CD4-positive, alpha-beta T cell treated with Interleukin-6 at 100 ng/mL for 8 hours (primary cell): ENCODE measurements at places on chromosomes 12 and 14.

- no peak for DNase-seq
Observed at GRCh38 chr12:130651188-130651959, 64.7 kb downstream of the RIMBP2 start.

DNA sequence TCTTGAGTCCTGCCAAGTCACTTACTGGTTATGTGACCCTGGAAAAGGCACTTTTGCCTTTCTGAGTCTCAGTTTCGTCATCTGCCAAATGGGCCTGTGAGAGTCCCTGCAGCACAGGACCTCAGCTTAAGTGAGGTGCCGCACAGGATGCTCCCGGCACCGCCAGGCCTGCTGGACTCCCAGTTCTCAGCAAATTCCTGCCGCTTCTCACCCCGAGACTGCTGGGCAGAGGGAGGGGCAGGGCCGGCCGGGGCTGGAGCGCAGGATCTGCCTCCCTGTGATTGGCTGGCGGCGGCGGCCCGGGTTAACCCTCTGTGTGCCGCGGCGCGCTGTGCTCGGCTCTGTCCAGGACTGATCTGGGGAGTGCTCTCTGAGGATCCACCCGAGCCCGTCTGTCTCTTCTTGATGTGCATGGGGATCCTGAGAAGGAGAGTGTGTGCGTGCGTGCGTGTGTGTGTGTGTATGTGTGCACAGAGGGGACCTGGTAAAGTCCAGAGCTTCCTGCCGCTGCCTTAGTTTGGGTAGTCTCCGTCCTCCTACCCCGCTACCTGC, 8.6 kb downstream of the SETD1B start:
- no peak for DNase-seq

- no peak for DNase-seq
Observed at GRCh38 chr12:79415746-79416435, 274.9 kb downstream of the PAWR start.

DNA sequence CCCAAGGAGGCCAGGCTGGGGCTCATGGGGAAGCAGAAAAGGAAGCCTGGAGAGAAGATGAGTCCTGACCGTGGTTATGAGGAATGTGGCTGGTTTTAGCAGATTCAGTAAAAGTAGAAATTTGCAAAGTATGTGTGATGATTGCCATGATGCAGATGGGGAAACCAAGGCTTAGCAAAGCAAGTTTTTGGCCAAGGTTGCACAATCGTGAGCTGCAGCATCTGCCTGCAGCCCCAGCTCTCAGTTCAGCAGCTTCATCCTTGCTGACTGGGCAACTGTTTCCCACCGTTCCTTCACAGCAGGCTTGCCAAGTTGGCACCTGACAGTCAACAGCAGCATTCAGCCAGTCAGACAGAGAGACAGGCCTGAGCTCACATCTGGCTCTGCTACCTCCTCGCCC, 656.7 kb downstream of the MED13L start:
- no peak for DNase-seq

DNA sequence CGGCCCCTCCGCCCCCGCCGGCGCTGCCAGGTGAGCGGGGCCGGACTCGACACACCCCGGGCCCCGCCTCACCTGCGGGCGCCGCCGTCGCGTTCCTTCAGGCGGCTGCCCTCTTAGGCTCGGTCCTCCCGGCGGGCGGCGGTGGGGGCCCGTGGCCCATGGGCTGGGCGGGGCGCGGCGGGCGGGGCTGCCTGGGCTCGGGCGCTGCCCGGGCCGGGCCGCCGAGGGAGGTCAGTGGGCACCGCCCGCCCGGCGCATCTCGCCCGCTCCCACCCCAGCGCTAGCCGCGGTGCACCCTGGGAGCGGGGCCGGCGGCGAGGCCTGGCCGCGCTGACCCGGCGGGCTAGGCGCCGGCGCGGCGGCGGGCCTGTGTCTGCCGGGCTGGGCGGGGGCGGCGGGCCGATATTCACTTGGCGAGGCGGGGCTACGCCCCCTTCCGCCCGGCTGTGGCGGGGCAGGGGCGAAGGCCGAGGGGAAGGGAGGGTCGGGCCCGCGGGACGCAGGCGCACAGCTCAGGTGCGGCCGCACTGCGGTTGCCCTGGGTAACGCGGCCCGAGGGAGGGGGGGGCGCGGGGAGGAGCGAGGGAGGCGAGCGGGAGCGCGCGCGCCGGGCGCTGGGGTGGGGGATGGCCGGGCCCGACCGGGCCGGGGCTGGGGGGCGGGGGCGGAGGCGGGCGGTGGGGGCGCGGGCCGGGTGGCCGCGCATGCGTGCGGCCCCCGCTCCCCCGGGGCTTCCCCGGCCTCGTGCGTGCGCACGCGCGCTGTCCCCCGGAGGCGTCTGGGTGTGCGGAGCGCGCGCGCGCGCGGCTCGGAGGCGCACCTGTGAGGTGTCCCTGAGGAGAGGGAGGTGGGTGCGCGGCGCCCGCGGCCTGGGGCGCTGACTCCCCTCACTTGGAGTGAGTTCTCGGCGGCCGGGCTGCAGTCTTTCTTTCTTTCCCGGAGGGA, at the start of the genes CCDC92 and ZNF664:
CCDC92 (minus strand) TSS at position 375 of the 945 bp plus-strand sequence. CDS start 28,526 bp downstream, outside the sequence.
ZNF664 (plus strand) TSS at position 759 of the 945 bp plus-strand sequence. CDS start 38,930 bp downstream, outside the sequence.
- DNase-seq, result peak; percentile 96

- DNase-seq, result no peak
Observed at GRCh38 chr12:122283680-122284079, 17.4 kb upstream of the VPS33A start.
